HS-27A (cell line): ENCODE measurements at places on chromosomes 2 and 18.

- no peak for DNase-seq
These were observed 24.8 kb downstream of the FMNL2 start for GRCh38 chr2:152359573-152360363.

DNA sequence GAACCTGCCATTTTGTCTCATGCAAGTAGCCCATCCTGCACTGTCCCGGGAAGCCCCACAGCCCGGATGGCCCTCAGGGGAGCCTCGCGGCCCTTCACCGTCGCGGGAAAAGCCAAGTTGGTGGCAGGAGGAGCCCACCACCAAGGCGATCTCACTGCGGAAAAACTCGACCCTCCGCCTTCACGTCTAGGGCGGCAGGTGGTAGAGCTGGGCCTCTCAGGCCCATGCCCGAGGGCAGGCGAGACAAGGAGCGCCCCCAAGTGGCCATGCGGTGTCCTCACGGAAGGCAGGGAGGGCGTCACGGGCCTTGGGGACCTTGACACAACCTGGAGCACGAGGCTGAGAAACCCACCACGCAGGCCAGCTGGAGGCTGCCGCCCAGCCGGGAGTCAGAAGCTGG lies 34.8 kb upstream of the SKA1 start:
- DNase-seq, result no peak

GRCh38 chr2:205713086-205713485 lies 30.8 kb downstream of the NRP2 start:
- DNase-seq, result no peak

DNA sequence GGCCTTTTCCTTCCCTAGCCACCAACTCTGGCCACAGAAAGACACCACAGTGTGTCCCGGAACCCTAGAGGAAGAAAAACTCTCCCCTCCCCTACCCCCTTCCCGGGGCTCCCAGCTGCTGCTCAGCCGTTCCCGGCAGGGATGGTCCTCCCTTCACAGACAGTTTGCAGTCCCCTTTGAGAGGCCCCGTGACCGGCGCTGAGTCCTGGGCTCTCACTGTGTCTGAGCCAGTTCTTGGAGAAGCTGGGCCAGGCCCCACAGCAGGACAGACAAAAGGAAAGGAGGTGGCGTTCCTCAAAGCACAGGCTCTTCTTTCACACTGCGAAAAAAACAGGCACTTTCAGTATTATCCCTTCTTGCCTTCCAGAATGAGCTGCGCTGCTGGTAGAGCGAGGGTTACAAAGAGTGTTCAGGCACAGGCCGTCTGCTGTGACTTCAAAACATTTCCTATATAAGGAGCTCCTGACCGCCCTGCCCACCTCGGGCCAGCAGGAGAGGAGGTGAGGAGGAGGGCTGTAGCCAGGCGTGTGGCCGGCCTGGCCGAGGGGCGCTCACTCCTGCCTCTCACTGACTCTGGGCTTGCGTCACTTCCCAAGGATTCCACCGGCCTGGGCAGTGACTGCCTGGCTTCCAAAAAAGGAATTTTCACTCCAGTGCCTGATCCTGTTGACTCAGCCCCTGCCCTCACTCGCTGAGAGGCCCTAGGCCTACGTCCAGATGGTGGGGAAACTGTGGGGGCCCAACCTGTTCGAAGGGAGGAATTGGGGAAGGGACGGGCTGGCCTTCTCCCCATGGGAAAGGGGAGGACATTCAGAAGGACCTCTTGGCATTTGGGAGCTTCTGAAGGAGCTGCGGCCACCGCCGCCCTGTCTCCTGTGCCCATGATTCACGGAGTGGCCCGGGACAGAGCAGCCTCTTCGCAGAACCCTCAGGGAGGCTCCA lies 24.9 kb downstream of the CIDEA start:
- DNase-seq, result peak; percentile 97

DNA sequence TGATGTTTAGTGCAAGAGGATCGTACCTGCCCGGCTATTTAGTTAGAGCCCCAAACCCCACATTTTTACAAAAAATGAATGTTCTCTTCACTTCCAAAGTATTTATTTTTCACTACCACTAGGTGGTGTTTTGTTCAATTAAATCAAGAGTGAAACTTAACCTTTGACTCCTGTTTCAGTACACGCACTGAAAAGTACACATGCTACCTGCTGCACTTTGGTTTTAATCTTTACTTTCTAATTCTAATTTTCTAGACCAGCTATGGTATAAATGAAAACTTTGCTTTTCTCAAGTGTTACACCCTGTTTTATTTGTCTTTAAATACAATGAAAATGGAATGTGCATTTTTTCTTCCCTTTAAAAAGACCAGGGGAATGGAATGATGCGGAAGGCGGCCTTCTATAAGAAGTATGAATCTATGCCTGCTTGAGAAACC lies 31.4 kb upstream of the CHN1 start:
- DNase-seq, result no peak

DNA sequence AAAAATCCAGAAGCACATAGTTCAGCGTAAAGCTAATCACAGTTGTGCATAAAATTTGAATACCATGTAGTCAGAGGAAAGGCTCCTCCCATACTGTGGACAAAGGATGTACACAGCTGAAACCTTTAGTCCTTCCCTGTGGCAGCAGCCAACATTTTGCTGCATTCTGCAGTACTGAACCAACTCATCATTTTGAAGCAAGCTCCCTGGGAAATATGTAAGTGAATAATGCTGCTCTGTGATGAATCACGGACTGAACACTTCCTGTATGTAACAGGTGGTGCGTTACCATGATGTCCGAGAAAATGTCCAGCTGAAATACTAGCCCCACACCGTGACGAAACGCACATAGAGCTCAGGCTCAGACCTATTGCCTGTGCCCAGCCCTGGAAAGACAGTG lies 421.1 kb upstream of the RAB12 start:
- DNase-seq, result no peak

- no peak for DNase-seq
These were observed 7.9 kb downstream of the AGPS start for GRCh38 chr2:177400337-177400923.

DNA sequence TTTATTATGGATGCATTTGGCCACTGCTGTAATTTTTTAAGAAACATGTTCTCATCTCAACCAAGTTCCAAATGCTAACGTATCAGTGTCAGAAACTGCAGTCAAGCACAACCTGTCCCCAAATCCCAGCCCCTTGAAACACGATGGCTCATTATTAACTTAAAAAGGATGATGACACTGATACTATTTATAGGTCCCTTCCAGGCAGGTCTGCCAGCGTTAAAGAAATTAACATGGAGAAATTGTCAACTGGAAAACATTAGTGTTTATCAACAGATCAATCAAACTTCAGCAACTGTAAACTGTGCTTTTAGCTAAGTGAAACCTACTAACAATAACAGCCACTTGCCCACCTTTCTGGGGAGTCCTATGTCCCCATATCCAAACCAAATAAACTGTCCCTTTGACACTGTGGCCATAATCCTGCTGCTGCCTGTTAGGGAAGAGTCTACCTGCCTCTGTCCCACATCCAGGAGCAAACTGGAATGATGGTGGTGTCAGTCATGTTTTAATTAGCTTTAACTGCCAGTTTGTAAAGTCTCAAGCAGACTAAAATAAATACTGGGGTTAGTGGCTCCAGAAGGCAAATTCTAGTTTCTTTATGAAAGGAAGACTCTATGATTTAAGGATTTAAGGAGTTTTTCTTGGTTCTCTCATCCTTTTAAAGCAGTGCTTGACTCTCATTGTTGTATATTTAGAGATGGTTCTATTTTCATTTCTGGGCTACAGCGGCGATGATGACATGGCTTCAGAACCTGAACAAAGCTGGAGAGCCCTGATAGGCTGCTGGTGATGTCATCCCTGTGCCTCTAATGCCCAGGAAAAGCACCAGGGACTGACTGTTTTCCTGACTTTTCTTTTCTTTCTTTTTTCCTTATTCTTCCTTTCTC lies 583.6 kb upstream of the PIK3C3 start:
- no peak for DNase-seq

- DNase-seq, result no peak
These were observed 30.4 kb downstream of the CYTIP start for GRCh38 chr2:157413326-157414035.

DNA sequence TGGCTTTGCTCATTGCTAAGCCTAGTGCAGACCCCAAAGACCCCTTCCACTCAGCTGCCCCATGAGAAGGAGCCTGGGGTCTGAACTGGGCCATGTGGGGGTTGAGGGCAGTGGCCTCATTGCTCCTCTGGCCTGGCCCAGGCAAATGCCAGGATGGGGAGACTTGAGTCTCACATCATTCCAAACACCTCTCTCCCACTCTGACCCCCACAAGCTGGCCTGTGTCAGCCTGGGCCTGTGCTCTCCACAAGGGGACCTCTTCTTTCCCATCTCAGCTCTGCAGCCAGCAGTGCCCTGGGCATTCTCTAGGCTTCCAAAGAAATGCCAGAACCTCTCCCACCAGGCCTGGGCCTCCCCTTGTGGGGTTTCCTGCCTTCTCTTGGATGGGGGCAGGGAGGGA lies 45.8 kb upstream of the OTOF start:
- DNase-seq, result no peak

- no peak for DNase-seq
These were observed 91.8 kb upstream of the NEDD4L start for GRCh38 chr18:57951999-57952774.

- DNase-seq, result no peak
These were observed 98.6 kb upstream of the NFU1 start for GRCh38 chr2:69535817-69536241.
